ENCODE measurements at places on chromosomes 6 and 20. TPM values are rescaled to one million over a fixed set of nuclear protein-coding genes. Genes with fewer than 3 reads are reported as not detected.

The VGLL2 gene
- total RNA-seq: not detected

The RSPH3 gene
- 9.4 TPM for total RNA-seq

The FHL5 gene
- not detected for total RNA-seq

The CD83 gene
- total RNA-seq: 5.1 TPM

DNA sequence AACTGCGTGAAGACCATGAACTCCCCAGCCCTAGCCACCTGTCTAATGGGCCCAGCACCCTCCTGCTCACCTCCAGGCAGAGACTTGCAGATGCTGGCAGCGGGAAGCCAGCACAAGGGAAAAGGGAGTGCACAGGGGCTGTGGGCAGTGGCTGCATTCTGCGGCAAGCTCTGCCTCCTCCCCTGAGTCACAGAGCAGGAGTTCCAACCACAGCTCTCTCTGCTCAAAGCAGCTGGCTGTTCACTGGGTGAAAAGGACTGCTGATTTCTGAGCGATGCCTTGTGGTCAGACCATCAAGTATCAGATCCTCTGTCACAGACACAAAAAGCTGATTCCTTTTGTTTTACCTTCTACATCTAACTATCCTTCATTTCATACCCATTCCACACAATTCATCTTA is 10.5 kb downstream of the NKX2-2 start:
- H3K4me3 ChIP-seq: no peak overlapping the region
- DNase-seq: peak; percentile 60
- H3K4me1 ChIP-seq: no peaks in the 10 kb centered on the region

GRCh38 chr6:53437557-53438202 is 88.9 kb upstream of the ELOVL5 start:
- DNase-seq: peak; percentile 90
- no peaks in the 10 kb centered on the region for H3K36me3 ChIP-seq
- H3K27ac ChIP-seq: peak overlapping the region; percentile 77

- H3K27me3 ChIP-seq: no peaks in the 10 kb centered on the region
- peaks cover 67% of the 10 kb centered on the region for H3K36me3 ChIP-seq
- H3K27ac ChIP-seq: peak overlapping the region; percentile 95
- peaks cover 57% of the 10 kb centered on the region for H3K4me1 ChIP-seq
- DNase-seq: peak; percentile 93
Observed at GRCh38 chr20:53578492-53579222, 15.0 kb downstream of the ZNF217 start.

GRCh38 chr6:112149236-112149635 is 61.8 kb downstream of the FAM229B start:
- no peak overlapping the region for H3K4me3 ChIP-seq
- DNase-seq: no peak
- H3K4me1 ChIP-seq: peaks cover 54% of the 10 kb centered on the region
- peaks cover 90% of the 10 kb centered on the region for H3K36me3 ChIP-seq

DNA sequence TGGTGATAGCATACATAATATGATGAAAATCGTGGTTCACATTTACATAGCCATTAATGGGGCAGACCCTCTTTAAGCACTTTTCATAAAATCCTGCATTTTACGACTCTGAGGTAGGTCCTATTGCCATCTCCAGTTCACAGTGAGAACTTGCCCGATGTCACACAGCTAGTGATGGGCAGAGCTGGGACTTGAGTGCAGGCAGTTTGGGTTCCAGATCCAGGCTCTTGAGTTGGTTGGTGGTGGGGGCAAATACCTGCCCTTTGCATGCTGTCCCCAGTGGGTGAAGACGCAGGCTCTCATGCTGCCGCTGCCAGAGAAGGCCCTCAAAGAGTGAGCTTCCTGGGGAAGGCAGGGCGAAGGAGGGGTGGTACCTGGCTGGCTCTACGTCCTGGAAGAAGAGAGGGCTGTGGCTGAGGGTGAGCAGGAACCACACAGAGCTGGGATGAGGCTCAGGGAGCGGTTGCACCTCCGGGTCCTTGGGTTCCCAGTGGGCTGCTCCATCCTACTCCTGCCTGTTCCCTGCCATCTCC is 6.1 kb upstream of the BAK1 start:
- peaks cover 15% of the 10 kb centered on the region for H3K4me1 ChIP-seq
- H3K36me3 ChIP-seq: no peaks in the 10 kb centered on the region
- no peaks in the 10 kb centered on the region for H3K27me3 ChIP-seq

DNA sequence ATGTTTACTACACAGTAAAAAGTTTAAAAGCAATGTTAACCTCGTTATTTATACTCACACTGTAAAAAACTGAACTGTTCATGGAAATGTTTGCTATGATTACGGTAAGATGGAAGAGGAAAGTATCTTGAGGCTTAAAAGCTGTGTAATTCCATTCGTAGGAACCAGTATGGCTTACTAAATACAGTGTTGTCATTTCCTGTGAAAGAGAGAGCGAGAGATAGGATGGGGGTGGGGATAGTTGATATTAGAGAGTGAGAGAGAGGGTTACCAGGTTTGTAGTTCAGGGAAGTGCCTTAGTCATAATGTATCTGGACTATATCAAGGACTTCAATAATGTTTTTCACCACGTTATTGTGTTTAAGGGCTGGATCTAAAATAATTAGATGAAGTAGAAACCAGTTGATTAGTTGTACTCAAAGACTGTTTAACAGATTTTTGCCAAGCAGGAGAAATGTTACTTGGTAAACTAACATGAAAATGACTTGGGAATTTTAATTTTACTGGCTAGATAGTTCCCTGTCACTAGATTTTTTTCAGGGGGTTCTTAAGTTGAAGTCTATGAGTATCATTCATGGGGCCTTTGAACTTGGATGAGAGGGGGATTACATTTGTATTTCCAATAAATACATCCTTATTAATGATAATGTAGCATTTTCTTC is 30.4 kb downstream of the AFDN start:
- no peaks in the 10 kb centered on the region for H3K27me3 ChIP-seq
- no peak overlapping the region for H3K4me3 ChIP-seq
- peaks cover 40% of the 10 kb centered on the region for H3K4me1 ChIP-seq

- H3K4me1 ChIP-seq: peaks cover 23% of the 10 kb centered on the region
- H3K36me3 ChIP-seq: no peaks in the 10 kb centered on the region
- H3K27ac ChIP-seq: no peak overlapping the region
Observed at GRCh38 chr6:129667621-129668020, 42.4 kb downstream of the ARHGAP18 start.

DNA sequence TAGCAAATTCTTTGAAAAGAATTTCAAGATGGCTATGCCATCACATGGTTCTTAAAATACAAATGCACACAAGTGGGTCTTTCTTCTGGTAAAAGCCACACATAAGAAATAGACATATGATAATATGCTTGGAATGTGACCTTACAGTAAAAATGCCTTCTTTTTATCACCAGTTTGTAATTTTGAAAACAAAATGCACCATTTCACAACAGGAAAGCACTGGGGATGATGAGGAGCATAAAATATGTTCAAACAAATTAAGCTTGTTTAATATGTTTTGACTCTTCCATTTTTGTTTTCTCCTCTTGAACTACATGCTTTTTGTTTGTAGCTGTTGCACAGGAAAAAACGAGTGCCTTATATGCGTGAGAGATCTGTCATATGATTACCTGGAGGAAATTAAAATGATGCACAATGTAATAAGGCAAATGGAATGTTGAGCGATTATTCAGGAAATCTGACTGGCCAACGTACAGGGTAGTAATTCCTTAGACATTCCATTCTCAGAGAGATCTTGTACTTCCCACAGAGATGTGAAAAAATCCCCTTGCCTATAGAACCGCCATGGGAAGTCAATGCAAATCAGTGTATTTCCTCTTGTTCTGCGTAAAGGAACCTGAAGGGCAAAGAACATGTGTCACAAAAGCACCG is 911.6 kb downstream of the TFAP2A start:
- no peaks in the 10 kb centered on the region for H3K27me3 ChIP-seq
- DNase-seq: peak; percentile 77
- H3K27ac ChIP-seq: peak overlapping the region; percentile 83
- peak overlapping the region; percentile 34 for H3K4me3 ChIP-seq

DNA sequence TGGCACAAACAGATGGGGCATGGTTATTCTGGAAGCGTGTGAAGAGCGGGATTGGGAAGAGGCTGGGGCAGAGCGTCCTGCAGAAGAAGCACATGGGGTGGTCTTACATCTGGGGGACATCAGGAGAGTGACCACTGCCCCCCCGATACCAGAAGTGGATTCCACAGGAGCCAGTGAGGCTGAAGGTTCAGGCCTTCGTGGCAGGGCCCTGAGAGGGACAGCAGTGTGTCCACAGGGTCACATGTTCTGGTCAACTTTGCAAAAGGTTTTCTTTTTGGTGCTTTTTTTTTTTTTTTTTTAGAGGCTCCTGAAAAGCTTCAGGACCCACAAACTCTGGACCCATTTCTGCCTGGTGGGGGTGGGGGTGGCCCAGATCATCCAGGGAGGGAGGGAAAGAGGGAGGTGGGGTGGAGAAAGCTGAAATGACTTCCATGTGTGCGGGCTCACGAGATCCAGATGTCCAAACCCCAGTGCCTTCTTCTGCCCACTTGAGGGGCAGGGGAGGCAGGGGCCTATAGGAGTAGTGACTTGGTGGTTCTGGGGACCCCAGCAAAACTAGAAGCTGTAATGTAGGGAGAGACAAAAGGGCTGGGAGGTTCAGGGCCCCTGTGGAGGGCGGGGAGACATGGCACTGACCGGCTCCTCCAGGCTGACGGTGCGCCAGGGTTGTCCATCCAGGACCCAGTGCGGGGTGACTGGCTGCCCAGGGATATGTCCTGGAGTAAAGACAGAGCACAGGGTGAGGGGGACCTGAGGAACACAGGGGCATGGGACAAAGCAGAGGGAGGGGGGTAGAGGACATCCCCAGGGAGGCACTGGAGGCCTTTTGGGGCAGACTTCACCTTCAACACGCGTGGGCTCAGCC is 2.7 kb downstream of the ADAM33 start:
- peak; percentile 55 for DNase-seq
- H3K27me3 ChIP-seq: no peaks in the 10 kb centered on the region
- H3K36me3 ChIP-seq: no peaks in the 10 kb centered on the region
- peak overlapping the region; percentile 73 for H3K4me3 ChIP-seq
- peaks cover 40% of the 10 kb centered on the region for H3K4me1 ChIP-seq
- H3K27ac ChIP-seq: peak overlapping the region; percentile 73

DNA sequence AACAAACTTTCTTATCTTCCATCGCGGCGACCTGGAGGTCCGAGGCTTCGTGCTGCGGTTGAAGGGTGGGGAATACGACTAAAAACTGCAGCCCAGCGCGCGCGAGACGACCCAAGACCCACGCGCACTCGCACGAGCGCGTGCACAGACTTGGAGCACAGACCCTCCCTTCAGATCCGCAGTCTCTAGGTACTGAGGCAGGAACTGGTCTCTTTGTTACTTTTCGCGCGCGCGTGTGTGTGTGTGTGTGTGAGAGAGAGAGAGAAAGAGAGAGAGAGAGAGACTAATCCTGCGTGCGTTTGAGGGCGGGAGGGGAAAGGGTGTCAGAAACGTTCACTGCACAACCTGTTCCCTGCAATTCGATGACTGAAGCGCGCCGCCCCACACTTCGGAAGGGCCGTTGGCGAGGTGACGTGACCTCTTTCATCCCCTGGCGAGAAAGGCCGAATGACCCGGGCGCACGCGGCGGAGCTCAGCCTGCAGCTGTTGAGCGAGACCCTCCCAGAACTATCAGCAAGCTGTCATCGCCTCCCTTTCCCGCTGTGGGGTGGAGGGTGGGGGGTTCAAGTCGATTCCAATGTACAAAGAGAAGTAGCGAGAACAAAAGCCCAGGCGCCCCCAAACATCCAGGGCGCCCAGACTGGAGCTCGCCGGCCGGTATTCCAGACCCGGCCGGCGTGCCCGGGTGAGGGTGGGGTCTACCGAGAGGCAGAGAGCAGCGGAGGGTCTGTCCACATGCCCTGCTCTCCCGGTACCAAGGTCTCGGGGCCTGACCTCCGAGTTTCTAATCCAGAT is 1.5 kb upstream of the TUBB2B start:
- no peaks in the 10 kb centered on the region for H3K4me1 ChIP-seq
- no peak overlapping the region for H3K4me3 ChIP-seq
- DNase-seq: no peak

- DNase-seq: peak; percentile 47
- peaks cover 4% of the 10 kb centered on the region for H3K27me3 ChIP-seq
- H3K36me3 ChIP-seq: no peaks in the 10 kb centered on the region
- peaks cover 21% of the 10 kb centered on the region for H3K4me1 ChIP-seq
Observed at GRCh38 chr6:107488875-107489635, 862 bp upstream of the SOBP start.

DNA sequence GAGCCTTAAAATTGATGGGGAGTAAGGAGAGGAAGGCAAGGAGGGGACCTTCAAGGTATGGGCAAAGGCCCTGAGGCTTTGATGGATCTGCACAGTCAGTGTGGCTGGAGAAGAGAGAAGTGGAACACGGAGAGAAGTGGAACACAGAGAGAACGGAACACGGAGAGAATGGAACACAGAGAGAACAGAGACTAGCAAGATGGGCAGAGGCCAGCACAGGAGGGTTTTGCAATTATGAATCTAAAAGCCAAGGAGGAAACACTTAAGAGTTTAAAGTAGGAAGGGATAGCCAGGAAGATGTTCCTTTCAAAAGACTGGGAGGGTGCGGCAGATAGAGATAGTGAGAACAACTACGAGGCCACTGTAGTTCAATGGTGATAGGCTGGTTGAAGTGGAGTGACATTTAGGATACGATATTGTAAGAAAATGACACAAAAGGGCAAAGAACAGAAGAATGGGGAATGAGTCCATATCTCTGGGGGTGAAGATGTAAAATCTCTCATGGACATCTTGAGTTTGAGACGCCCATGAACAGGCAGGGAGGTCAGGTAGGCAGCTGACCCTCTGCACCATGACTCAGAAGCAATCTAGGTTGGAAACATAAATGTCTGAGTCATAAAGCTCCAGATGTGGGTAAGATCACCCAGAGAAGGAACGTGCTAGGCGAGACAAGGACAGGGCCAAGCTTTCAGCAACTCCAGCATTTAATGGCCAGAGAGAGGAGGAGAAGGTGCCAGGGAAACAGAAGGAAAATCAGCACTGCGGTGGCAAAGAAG is 25.4 kb downstream of the ZMYND8 start:
- H3K4me1 ChIP-seq: peaks cover 64% of the 10 kb centered on the region
- H3K4me3 ChIP-seq: no peak overlapping the region
- no peaks in the 10 kb centered on the region for H3K27me3 ChIP-seq
- DNase-seq: peak; percentile 95

Measured in GM23248 (cell line).